ENCODE measurements at places on chromosomes 1 and 21.

GRCh38 chr1:74674278-74675048, 871 bp upstream of the ERICH3 start:
- no peak for DNase-seq

DNA sequence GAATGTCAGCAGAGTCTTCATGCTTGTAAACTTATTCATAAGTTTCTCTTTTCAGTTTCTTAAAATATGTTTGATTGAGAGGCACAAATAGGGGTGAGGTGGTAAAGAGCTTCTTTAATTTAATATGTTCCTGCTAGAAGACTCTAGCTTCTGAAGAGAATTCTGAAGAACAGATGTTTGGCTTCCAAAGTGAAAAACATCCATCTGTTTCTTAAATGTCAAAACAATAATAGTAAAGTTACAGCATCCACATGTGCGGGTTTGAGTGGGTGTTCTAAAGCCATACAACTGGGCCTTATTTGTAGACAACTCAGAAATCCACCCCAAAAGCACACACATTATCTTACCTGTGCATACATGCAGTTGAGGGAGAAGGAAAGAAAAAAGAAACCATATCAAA, 144.0 kb upstream of the ADGRL4 start:
- DNase-seq, result no peak

DNA sequence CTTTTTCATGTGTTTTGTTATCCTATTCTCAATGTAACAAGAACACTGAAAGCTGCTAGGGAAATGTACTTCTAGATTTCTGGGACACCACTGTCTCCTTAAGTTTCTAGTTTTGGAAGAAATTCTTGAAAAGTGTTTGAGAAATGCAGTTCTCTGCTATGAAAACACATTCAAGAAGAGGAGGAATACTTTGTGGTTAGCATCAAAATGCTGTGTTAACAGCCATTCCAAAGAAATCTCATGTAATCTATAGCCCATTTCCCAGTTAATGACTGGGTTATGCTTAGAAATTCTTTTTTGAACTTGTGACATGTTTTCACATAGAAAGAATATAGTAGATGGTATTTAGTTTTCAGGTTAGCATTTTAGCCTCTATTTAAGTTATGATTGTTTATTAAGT, 6.0 kb downstream of the RAVER2 start:
- no peak for DNase-seq

DNA sequence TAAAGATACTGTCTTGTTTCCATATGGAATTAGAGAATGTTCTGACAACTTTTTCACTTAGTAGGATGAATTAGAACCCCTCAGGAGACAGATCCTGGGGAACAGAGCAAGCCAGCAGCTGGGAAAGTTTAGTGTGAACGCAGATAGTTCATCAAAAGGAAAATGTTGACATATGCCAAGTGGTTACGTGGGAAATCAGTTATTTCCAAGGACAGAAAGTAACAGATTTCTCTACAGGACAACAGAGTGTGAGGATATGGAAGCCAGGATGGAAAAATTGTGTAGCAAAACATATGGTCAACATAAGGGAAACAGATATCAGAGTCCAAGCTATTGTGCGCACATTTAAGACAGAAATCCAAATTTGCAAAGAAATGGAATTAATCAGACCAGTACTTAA, 419.5 kb downstream of the LRRIQ3 start:
- DNase-seq, result no peak

DNA sequence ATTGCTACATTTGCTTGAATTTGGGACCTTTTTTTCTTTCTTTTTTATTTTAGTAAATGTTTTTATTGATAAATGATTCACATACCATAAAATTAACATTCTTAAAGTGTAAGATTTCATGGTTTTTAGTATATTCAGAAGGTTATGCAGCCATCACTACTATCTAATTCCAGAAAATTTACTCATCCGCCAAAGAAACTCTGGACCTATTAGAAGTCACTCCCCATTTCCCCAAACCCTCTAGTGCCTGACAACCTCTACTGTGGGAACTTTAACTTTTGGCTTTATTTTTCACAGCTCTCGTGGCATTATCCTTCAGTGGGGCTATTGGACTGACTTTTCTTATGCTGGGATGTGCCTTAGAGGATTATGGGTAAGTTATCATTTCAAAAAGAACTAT, 4.5 kb downstream of the LEPR start:
- no peak for DNase-seq

DNA sequence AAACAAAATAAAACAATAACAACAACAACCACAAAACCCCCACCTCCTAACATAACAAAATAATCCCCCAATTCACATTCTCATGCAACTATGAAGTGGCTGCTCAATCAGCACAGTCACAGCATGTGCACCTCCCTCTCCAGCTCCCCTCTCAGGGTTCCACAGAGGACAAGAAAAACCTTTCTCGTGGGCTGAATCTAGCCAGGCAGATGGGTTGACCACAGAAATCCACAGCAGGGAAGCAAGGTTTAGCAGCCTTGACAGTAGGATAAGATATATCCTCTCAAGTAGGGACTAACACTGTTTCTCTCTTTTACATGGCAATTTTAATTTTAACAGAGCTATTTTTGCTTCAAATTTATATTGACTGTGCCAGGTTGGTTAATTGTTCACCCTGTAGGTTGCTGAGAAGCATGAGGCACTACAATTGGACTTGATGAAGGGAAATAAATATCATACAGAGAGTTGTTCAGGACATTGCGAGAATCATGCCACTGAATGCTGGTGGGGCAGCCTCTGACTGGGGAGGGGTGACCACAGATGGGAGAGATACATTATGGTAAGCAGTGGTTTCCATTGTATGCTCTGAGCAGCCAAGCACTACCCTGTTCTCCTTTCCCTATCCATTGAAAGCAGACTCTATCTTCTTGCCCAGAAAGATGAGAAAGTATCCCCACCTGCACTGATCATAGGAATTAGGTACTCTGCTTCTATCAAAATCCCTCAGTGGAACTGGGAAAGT, 535.1 kb downstream of the DPYD start:
- DNase-seq, result no peak

DNA sequence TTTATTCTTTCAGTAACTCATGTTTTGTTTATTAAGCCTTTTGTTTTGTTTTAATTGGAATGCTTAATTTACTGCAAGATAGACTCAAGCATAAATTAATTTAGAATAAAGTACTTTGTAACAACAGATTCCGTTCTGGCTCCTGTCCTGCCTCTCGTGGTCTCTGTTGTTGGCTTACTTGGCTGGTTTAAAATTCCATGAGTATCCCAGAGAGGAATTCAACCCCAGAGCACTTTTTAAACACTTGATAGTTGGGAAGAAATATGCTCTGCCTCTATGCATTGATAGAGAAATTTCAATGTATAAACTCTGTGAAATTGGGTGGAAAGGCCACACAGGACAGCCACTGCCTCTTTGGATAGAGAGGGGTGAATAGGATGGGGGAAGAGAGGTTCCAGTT, 89.7 kb downstream of the ATP5PO start:
- DNase-seq, result no peak

DNA sequence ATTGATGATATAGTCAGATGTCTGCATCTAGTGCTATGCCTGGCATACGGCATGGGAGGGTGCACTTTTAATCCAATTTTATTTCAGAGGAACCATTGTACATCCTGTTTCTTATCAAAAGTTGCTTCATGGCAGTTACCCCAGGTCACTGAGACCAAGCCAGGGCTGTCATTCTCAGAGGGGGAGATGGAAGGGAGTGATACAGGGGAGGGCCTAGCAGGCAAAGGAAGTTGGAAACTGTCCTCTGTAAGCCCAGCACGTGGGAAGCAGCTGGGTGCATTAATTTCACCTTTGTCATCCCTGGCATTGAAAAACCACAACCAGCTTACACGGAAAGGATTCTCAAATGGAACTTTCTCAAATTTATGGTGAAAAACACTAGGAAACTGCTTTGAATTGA, 458.7 kb upstream of the ADAMTS5 start:
- no peak for DNase-seq

GRCh38 chr1:198669023-198669698, 30.3 kb downstream of the PTPRC start:
- DNase-seq, result no peak

- DNase-seq, result no peak
These were observed 57.9 kb upstream of the PDE9A start for GRCh38 chr21:42595283-42596187.

- no peak for DNase-seq
These were observed 515.9 kb downstream of the PLPP3 start for GRCh38 chr1:56063461-56063860.

- no peak for DNase-seq
These were observed 213.0 kb downstream of the LMX1A start for GRCh38 chr1:165143437-165144065.

GRCh38 chr1:43881415-43881814, 52.2 kb upstream of the ARTN start:
- DNase-seq, result no peak

DNA sequence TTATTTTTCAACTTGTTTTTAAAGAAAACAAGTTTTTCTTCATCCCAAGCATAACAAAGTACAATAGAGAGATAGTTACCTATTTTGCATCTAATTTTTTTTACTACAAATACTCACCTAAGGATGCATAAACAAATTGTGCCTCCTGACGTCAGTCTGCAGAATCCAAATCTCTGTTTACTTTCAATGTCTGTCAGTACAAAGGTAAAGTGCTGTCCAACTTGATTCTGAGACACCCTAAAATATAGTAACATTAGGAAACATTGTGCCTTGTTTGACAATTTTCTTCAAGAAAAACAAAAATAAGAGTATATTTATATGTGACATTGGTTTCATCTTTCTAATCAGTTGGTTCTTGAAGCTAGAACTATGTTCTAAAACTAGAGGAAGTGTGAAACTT, 103.4 kb downstream of the DENND1B start:
- DNase-seq, result no peak

DNA sequence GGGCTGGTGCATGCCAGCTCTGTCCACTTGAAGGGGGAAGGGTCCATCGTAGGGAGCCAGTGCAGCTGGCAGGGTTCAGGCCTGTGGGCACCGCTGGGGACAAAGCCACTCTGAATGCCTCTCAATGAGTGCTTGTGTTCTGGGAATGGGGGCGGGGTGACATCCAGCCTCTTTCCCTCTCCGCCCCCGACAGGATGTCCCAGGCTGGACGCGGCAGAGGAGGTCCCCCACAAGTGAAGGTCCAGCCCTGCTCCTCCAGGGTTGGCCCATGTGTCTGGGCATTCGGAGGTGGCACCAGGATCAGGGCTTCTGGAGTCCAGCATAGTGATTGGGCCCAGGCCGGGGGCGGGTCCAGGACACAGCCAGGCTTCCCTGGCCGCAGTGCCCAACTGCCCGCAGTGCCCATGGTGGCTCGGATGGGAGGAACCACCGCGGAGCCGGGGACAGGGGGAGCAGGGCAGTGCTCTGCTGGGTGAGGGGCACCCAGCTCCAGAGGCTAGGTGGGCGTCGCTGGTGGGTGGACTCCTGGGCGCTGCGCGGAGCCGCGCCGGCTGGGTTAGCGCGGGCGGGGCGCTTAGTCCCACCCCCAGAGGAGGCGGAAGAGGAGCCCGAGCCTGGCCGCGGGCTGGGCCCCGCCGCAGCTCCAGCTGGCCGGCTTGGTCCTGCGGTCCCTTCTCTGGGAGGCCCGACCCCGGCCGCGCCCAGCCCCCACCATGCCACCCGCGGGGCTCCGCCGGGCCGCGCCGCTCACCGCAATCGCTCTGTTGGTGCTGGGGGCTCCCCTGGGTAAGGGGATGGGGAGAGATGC, at the start of gene SHISA4:
TSS of gene SHISA4 (plus strand) at position 617 of the 808 bp plus-strand sequence. CDS start at position 714, 97 bp downstream.
- DNase-seq, result no peak

DNA sequence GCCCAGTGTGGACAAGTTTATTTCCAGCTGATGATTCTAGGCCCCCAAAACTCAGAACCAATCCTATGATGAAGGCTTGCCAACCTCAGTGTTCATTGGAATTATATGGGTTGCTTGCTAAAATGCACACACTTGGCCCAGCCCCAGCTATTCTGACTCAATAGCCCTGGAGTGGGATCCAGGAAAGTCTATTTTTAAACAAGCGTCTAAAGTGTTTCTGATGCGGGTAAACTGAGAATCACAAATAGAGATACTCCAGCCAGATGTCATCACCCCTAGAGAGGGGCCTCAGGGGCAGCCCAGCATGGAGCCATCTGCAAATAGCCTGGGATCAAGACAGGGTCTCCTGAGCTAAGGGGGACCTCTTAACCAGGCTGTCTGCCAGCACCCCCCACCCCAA, 46.0 kb downstream of the PKP1 start:
- no peak for DNase-seq

DNA sequence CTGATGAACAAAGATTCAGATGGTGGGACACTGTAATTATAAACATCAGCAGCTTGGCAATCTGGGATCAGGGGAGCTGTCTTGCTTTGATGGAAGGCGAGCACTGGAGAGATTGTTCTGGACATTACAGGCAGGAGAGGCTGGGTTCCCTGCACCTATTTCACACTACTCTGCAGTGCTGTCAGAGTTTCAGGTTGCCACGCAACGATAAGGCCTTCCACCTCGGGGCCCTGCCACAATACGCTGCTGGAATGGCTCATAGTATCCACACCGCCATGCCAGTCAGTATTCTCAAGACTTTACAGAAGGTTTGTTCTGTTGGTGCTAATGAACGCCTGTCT, 96.8 kb downstream of the GLIS1 start:
- DNase-seq, result no peak

GRCh38 chr1:94817712-94818111, 2.4 kb upstream of the SLC44A3 start:
- DNase-seq, result no peak

GRCh38 chr1:107687849-107688753, 276.9 kb downstream of the VAV3 start:
- DNase-seq, result no peak

DNA sequence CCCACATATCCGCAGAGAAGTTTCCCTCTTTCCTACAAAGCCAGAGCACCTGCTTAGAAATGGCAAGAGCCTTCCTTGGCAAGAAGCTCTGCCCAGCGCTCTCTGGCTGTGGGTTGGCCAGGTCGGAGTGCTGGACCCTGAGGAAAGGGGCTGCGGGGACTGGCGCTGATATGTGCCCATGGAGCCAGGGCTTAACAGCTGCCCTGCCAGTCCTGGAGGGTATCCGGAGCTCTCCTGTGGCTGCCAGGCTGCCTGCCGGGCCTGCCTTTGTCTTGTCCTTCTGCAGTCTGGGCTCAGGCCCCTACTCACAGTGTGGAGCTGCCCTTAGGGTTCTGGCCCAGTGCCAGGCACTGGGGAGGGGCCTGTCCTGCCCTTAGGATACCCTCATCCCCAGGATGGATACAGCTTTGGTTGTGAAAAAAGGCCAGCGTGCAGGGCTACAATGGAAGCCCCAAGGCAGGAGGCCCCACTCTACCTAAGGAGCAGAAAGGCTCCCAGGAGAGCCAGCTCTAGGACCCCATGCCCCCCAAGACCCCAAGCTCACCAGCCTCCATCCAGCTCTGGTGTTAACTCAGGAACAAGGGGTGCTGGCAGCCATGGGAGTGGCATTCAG, 43.4 kb downstream of the KIAA1614 start:
- DNase-seq, result no peak

DNA sequence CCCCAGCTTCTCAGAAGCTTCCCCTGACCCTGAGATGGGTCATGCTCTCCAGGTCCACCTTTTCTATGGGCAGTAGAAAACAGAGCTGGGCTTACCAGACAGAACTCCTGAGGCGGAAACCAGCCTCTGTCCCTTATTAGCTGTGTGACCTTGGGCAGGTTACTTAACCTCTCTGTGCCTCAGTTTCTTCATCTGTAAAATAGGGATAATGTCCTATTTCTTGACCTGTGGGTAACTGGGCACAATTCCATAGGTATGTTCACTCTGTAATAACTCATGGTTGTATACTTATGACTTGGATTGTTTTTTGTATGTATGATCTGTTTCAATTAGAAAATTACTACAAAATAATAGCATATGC, 57.1 kb upstream of the EDN2 start:
- DNase-seq, result no peak
